Fibroblast of villous mesenchyme (primary cell): ENCODE measurements at places on chromosomes 5 and 9.

DNA sequence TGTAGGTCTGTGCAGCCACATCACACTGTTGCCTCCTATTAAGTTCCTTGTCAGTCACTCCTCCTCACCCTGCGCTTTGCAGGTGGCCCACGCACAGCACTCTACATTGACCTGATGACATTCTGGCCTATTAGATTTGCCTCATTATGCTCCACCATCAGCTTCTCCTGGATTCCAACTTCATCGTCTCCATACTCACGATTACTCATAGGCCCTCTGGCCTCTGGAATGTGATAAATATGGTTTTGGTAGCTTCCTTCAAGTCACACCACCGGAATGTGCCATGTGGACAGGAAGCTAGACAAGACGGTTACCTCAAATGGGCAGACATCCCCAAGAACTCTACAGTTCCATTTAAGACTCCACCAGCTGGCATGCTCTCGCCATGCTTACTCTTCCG is 158.0 kb upstream of the LHFPL2 start:
- peak; percentile 59 for DNase-seq

- DNase-seq, result no peak
These were observed 3.3 kb downstream of the MAT2B start for GRCh38 chr5:163508753-163509152.

- DNase-seq, result no peak
These were observed 3.1 kb upstream of the LRRC70 start for GRCh38 chr5:62575489-62575888.

DNA sequence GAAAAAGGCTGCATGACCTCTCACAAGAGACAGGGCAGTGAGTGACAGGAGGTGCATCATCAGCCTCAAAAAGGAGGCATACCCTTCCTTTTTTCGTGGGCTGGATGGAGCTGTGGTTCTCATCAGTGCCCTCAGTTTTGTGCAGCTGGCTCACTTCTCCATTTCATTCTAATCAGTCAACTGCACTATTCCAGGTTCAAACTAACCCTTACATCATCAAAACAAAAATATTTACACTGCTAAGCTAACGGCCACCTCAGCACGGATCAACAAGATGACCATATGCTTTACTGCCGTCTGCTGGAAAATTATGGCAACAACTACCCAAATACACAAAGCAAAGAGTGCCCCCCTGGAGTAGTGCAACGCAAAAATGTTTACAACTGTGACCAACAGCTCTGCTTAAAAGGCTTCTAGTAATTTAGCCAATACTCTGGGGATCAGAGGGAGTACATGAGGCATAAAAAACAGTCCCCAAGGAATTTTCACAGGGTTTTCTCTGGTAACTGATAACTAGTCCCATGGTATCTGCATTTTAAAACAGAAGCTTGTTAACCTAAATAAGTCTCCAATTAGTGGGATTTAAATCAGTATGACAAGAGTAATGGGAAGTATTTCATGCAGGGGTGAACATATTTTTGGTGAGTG is 10.8 kb downstream of the KCNV2 start:
- DNase-seq, result peak; percentile 84

GRCh38 chr5:61737301-61737963 is 405.4 kb downstream of the ZSWIM6 start:
- no peak for DNase-seq

- DNase-seq, result peak; percentile 71
These were observed 148.0 kb upstream of the ADRA1B start for GRCh38 chr5:159768243-159768642.

- DNase-seq, result no peak
These were observed 157.7 kb downstream of the SLF1 start for GRCh38 chr5:94776167-94776566.

- peak; percentile 99 for DNase-seq
These were observed 11.9 kb downstream of the GLIPR2 start for GRCh38 chr9:36148311-36149051.

DNA sequence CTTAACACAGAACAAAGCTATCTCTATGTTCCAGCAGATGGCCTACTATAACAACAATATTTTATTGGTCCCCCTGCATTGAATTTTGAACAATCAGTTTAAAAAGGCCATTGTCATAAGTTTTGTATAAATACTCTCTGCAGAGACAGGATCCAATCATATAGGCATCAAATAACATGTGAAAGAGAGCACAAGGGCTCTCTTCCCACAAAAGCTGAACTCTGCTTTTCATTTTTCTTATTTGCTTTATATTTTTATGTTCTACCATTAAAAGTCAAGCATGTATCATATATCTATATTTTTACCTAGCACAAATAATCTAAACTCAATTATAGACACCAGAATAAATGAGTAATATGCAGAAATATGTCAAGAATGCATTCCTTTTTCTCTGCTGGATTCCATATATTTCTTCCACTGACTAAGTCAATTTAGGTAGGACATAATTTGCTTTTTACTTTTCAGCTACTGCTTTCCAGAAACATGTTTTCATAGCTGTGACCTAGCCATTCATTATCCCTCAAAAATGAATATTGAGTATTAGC is 143.6 kb downstream of the CDH9 start:
- DNase-seq, result no peak

GRCh38 chr9:103819936-103820335 is 274.2 kb upstream of the SMC2 start:
- no peak for DNase-seq

GRCh38 chr5:147565524-147565923 is 55.7 kb upstream of the DPYSL3 start:
- DNase-seq, result no peak
